ENCODE measurements at places on chromosomes 1 and 21.

DNA sequence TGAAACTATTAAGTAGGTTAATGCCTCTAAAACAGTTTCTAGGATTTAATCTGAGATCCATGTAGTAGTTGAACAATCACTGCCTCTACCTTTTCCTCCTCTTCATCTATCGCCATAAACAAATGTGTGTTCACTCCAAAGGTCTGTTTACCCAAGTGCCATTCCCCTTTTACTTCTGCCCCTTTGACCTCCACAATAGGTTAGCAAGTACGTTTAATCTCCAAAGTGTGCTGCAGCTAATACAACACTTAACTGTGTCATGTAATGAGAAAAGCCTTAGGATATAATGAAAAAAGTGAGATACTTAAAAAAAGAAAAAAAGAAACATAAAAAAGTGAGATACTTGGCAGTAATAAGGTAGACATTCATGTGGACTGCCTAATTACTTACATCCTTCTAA lies 28.2 kb downstream of the GPBP1L1 start:
- no peak for DNase-seq

GRCh38 chr21:14572204-14572780 lies 26.2 kb upstream of the SAMSN1 start:
- no peak for DNase-seq

GRCh38 chr1:234309598-234310459 lies 63.4 kb upstream of the COA6 start:
- peak; percentile 73 for DNase-seq

DNA sequence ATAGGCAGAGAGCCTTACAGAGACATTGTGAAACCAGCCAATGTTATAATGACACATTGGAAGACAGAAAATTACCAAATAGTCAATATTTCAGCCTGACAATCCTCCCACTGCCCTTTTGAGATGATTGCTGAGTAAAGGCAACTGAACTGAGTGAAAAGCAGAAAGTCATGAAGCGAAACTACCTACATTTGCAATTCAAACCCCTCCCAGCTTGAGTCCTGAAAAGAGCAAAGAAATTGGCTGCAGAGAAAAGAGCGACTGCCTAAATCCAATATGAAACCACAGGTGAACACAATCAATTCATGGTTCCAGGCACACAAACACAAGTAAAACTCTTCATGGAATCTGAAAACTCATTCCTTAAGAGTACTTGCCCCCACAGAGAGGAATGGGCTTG lies 143.4 kb upstream of the CHRM3 start:
- DNase-seq: no peak

DNA sequence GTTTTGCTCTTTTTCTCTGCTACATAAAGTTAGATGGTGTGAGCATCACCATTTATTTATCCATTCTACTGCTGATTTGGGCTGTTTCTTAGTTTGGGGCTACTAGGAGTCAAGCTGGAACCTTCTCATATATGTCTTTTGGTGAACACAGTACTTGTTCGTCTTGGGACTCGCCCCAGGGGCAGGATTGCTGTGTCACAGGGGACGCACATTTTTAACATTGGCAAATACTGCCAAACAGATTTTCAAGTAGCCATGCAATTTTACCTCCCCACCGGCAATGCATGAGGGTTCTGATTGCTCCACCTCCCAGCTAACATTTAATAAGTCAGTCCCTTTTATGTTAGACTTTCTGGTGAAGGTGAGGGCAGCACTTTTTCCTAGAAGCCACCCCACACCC lies 7.5 kb upstream of the IFFO2 start:
- DNase-seq: no peak

- DNase-seq: no peak
Observed at GRCh38 chr1:208737922-208738321, 493.7 kb upstream of the PLXNA2 start.

DNA sequence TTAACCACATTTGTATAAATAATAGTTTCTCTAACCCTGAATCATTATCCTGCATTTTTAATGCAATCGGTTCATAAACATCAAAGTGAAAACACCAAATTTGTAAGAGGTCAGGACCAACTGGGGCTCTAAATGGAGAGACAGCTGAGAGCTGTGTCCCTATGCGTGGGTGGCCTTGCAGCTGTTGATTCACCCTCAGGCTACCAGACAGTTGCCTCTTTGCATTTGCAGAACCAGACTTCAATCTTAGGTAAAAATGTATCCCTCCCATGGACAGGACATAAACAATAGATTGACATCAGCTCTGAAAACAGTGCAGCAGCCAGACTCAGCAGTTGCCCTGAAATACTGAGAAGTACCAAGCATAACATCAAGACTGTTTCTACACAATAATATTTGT lies 8.8 kb upstream of the TGFB2 start:
- peak; percentile 78 for DNase-seq

- DNase-seq: no peak
Observed at GRCh38 chr21:30447056-30447455, 7.0 kb downstream of the KRTAP15-1 start.

DNA sequence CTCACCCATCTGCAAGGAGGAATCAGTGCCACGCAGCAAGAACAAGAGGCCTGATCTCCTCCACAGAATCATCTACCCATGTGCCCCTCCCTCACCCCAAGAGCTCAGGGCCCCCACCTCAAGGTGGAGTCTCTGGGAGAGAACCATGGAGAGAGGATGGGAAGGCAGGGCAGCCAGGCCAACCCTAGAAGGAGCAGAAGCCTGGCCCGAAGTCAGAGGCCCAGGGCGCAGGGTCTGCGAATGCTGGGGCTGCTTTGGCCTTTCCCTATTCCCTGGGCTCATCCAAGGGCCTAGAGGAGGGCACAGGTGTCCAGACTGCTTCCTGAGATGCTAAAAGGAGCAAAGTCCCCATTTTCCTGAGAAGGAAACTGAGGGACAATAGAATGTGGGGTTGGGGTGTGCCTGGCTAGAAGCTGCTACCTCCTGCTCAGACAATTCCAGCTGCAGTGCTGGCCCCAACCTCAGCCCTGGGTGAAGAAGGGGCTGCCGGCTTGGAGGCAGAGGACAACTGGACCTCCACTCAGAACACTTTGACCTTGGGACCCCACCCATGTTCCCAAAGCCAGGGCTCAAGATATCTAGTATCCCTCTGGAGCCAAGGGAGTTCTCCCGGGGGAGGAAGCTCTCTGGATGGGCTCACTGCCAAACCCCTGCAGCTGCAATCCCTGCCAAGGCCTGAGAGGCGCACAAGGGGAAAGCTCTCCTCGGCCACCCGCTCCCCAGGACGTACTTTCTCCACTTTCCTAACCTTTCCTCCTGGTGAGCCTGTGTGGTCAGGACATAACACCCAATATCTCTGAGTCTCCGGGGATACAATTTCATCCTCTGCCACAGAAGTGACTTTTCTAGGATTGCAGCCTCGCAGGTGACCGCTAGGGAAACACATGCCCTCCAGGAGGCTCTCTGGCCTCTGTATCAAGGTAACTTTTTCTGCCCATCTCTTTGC lies 16.6 kb upstream of the LEMD1 start:
- DNase-seq: peak; percentile 69

DNA sequence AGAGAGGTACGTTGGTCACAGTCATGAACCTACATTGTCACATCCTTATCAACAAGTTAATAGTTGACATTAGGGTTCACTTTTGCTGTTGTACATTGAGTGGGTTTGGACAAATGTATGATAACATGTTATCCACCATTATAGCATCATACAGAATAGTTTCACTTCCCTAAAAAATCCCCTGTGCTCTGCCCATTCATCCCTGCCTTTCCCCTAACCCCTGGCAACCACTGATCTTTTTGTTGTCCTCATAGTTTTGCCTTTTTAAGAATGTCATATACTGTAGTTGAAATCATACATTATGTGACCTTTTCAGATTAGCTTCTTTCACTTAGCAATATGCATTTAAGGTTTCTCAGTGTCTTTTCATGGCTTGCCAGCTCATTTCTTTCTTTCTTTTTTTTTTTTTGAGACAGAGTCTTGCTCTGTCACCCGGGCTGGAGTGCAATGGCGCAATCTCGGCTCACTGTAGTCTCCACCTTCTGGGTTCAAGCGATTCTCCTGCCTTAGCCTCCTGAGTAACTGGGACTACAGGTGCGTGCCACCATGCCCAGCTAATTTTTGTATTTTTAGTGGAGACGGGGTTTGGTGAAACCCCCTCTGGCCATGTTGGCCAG lies 50.6 kb downstream of the UCK2 start:
- DNase-seq: no peak

DNA sequence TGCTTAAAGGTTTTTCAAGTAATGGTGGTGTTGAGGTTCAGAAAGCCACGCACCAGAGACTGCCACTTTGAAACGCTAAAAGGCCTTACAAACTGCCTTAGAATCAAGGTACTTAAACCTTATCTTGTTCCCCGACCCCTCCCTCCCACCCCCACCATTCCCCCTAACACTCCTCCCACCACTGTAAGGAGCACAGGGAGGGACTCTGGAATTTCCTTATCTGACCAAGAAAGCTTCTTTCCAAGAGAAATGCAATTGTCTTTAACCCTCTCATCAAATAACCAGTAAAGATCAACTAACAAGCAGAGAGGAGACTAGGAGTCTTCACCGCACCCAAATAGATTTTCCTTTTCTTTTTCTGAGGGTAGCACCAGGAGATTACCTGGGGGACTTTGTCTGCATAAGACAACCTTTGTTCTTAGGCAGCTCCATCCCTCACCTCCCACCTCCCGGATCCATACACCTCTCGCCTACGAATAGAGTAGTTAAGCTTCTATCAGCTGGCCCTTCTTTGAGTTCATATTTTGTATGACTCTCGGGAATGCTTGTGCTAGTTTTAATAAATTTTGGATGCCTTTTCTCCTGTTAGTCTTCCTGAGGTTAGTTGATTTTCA lies 137.7 kb upstream of the ADGRL2 start:
- DNase-seq: no peak

GRCh38 chr1:241507189-241507863 lies 12.2 kb downstream of the FH start:
- no peak for DNase-seq

GRCh38 chr1:112337028-112337531 lies 58.9 kb upstream of the CTTNBP2NL start:
- peak; percentile 46 for DNase-seq

DNA sequence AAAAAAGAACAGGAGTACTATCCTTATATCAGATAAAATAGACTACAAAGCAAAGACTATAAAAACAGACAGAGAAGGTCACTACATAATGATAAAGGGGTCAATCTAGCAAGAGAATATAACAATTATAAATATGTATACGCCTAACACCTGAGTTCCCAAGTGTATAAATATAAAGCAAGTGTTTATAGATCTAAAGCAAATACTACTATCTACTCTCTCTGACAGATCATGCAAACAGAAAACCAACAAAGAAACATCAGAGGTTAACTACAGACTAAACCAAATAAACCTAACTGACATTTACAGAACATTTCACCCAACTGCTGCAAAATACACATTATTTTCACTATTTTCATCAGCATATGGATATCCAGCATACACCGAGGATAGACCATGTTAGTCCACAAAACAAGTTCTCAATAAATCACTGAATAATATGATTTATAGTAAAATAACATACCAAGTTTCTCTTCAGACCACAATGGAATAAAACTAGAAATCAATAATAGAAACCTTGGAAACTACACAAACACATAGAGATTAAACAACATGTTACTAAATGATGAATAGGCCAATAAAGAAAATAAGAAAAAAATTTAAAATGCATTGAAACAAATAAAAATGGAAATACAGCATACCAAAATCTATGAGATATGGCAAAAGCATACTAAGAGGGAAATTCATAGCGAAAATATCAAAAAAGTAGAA lies 22.7 kb downstream of the UCHL5 start:
- no peak for DNase-seq

- no peak for DNase-seq
Observed at GRCh38 chr1:246425139-246425794, 81.8 kb downstream of the SMYD3 start.

DNA sequence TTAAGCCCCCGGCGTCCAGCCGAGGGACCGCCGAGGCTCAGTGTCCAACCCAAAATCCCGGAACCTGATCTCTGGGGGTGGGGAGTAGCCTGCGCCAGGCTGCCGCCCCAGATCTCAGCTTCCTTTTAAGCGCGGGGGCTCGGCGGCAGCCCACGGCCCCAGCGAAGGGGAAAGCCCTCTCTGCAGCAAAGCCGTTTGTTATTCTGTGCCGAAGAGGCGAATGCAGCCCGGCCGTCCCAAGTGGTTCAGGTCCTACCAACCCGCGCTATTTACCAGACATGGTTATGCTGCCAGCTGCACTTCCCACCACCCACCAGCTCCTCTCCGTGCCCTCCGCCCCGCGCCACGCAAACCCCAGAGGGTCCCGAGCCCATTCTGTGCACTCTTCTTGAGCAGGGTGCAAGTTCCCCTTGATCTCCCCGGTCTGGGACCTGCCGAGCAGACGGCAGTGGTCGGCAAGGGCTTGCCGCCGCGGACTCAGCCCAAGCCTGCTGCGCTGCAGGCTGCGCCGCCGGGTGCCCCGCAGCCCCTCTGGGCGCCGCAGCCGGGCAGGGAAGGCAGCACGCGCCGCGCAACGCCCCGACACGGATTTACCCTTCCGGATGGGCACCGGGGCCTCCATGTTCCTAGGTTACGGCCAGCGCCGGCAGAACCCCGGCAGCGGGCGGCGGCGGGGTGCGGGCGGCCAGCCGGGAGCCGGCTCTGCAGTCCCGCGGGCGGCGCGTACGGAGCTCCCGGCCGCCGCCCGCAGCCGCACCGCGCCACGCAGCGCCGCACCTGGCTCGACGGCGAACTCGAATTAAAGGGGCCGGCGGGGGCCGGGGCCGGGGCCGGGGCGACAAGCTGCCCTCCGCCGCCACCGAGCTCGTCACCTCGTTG lies 738 bp upstream of the KCNA2 start:
- DNase-seq: peak; percentile 23

- DNase-seq: no peak
Observed at GRCh38 chr21:32200029-32200428, 78.8 kb downstream of the MIS18A start.

- no peak for DNase-seq
Observed at GRCh38 chr1:248901578-248901977, 4.5 kb upstream of the PGBD2 start.

DNA sequence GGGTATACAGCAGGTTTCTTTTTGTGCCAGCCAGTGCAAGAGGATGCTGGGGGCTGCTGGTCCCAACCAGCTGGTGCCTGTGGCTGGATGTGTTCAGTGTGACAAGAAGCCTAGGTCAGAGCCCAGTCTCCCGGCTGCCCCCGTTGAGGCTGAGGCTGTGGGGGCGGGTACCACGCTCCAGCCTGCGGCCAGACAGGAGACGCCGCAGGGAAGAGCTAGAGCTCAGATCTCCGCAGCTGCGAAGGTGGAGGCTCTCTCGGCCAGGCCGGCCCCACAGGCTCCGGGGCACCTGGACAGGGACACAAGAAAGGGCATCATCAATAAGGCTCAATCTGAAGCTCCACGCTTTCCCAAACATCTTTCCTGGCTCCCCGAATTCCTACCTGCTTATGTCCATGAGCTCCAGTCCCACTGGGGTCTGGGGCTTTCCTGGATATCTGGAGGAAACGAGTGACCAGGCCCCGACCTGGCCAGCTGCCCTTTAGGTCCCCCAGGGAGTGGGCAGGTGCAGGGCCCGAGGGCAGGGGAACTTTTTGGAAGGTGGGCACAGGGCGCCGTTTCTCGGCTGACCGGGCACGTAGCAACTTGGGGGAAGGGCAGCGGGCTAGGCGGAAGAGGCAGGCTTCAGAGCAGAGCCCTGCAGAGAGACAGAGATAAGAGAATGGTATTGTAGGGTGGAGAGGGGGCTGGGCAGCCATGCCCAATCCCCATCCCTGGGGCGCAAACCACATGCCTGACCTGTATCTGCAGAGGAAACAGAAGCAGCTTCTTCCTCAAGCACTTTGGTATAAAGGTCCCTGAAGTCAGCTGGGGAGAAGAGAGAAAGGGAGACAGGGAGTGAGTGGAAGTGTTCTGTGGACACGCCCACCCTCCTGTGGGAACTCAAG lies 7.4 kb downstream of the ENTREP3 start:
- DNase-seq: no peak
